Lung (tissue), 17 donors: ENCODE measurements at places on chromosomes 3 and 15.

GRCh38 chr3:48343432-48343831, 10.0 kb upstream of the SPINK8 start:
- no peak for DNase-seq

DNA sequence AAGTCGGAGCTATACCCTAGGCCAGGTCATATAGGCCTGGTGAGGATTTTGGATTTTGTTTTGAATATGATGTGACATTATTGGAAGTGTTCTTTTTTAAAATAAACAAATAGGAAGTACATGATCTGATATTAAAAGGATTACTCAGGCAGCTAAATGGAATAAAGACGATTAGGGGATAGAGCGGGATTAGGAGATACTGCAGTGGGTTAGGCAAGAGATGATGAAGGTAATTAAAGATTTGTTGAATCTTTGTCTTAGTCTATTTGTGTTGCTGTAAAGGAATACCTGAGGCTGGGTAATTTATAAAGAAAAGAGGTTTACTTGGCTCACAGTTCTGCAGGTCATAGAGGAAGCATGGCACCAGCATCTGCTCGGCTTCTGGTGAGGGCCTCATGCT, 21.3 kb downstream of the KIF15 start:
- no peak for DNase-seq

- no peak for DNase-seq
These were observed 21.1 kb downstream of the GAP43 start for GRCh38 chr3:115644391-115644790.

DNA sequence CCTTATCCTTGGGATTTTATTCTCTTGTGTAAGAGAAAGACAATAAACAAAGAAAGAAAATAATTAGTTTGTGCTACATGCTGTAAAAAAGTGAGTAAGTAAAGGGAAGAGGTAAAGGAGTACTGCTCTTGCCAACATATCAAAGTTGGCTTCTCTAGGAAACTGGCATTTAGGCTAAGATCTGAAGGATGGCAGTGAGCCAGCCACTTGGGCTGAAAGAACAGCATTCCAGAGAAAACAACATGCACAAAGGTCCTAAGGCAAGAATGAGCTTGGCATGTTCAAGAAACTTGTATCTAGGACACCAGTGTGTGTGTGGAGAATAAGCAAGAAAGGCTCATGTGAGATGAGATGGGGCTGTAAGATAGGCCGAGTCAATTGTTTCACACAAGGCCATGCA, 245.5 kb upstream of the MANF start:
- peak; percentile 4 for DNase-seq

GRCh38 chr3:13186435-13186815, 113.2 kb upstream of the IQSEC1 start:
- DNase-seq, result no peak

DNA sequence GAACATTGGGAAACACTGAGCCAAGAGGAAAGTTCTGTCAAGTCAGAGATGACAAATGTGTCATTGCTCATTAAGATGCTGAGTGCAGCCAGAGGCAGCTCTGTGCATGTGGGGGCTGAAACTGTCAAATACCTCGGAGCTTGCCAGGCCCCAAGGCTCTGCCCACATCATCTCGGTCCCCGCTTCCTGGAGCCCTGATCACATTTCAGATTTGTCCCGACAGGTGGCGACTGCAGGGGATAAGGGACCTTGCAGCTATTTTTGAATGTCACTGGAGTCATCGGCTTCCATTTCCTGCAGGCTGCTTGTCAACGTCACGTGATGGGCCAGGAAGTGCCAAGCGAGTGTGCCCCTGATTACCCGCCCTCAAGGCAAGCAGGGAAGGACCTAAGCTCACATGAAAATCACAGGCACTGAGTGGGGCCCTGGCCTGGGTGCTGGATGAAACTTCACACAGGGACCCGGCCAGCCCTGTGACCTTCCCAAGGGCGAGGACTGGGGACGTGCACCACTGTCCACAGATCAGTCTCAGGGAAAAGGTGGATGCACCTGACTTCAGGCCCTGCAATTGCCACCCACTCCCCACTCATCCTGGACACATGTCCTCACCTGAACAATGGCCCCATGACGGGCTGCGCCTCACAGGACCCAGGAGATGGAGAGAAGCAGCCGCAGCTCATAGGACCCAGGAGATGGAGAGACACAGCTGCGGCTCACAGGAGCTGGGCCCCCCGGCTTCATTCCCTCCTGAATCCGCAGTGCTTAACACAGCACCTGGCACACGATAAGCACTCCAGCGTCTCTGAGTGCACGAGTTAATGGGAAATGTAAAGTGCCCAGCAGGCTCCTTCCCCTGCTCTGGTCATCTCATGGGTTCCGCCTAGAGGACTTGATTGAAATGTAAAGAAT, 73.4 kb downstream of the NUP210 start:
- peak; percentile 16 for DNase-seq

GRCh38 chr3:109175411-109175810, 38.9 kb downstream of the C3orf85 start:
- DNase-seq, result no peak

DNA sequence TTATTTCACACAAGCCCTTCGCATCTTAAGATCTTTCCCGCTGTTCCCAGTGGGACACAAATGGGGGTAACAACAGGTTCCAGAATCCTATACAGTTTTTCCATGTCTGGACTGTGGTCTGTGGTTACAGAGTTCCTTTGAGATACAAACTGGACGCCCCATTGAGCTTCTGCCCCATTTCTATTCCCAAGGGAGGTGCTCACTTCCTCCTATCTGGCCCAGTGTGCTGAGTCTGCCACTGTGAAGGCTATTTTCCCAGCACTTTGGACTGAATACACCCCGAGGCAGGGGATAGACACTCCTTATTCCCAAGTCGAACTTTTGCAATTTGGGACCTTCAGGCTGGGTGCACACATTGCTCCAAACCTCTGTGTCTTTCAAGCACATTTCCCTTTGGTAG, 44.0 kb downstream of the MESD start:
- DNase-seq, result no peak

DNA sequence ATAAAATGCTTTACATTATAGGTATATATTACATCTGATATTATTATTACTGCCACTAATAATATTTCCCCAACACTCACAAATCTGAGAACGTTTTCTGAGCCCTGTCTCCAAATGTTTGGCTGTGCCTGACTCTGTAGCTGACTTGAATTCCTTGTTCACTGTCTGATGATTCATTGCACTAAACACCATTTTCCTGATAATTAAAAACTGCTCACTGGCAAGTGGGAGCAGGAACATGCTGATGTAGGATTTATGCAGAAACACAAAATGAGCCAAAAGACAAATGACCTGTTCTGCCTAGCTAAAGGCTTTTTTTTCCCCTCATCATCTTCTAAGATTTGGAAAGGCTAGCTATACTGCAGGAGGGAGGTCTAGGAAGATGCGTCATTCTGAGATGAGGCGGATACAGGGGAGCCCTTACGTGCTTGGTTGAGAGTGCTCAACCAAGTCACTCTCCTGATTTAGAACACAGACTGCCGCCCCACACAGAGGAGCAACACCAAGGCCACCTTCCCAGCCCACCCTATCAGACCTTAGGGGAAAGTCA, 380.7 kb downstream of the EPHB1 start:
- no peak for DNase-seq
